ENCODE measurements at places on chromosomes 7 and 10.

- no peak for DNase-seq
Observed at GRCh38 chr10:70740406-70741288, 44.5 kb downstream of the TBATA start.

DNA sequence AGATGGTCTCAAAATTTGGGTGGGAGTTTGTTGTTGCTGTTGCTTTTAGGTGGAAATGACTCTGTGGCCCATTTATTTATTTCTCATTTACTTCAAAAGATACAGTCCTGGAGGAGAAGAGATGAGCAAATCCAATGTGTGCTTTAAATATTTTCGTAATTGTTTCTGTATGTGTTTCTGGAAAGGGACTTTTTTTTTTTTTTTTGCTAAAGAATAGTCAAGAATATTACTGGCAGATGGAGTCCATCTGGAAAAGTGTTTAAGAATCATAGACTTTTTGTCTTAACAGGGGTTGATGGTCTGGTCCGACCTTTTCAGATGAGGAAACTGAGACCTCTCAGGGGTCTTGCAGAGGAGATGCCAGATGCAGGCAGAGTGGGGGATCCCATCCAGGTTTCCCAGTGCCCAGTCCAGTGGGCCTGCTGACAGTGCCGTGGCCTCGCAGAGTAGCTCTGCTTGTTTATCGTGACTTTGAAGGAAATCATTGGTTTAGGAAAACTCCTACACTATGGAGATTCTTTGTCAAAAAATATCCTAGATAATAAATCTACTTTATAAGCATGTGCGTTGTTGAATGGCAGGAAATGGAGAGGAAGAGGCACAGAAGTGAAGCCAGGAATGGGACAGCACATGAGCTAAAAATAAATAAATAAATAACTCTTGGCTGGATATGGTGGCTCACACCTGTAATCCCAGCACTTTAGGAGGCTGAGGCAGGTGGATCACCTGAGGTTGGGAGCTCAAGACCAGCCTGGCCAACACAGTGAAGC is 164.3 kb upstream of the SVIL start:
- no peak for DNase-seq

DNA sequence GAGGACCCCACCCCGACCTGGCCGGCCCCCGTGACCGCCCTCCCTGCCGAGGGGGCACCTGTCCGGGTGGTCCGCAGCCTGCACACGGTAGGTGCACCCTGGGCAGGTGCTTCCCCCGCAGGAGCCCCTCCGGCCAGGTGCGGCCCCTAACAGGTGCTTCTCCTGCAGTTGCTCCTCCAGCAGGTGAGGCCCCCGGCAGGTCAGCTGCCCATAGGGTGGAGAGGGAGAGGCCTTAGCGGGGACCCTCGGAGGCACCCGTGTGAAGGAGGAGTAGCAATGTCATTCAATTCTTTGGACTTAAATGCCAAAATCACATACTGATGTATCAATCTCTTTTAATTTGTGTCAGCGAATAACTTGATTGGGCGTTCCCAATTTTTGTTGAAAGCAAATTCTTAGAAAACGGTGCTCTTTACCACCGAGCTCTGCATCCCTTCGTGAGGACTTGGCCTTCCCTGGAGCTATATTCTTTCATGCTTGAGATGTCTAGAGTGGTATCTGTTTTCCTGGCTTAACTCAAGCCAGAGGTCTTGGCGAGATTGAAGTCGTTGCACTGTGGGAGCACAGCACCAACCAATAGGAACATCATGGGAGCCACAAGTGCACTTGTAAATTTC is 738 bp upstream of the NCAPG2 start:
- no peak for DNase-seq

GRCh38 chr7:107322015-107322414 is 147.8 kb upstream of the GPR22 start:
- no peak for DNase-seq

- no peak for DNase-seq
Observed at GRCh38 chr10:1308173-1308961, 252.2 kb downstream of the WDR37 start.

DNA sequence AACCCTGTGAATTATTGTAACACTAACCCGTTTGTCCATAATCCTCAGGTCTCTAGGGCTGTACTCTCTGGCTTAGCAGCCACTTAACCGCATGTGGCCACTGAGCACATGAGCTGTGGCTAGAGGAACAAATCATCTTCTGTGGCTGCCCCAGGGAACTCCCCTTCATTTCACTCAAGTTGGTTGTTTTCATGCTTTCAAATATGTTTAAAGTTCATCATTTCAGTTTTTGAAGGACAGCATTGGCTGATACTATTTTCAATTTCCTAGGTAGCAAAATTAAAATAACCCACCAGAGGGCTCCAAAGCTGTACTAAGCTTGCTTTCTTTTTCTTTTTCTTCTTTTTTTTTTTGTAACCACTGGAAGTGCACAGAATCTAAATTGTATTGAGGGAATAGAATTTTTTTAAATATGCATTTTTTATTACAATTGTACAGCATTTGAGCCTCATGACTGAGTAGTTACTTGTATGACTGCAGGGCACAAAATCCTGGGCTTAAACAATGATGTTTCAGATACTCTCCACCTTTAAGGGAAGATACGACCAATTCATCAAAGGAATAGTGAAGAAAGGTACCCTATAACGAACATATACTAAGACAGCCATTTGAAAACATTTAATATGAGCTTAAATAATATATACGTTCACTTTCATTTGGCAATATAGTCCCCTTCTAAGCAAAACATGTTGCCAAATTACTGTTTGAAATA is 38.6 kb downstream of the MRC1 start:
- no peak for DNase-seq

All from activated T-cell treated with anti-CD3 and anti-CD28 coated beads for 1 hour (primary cell).